ENCODE measurements at places on chromosomes 12 and 14.

- no peak for DNase-seq
Observed at GRCh38 chr12:50677858-50678257, 86.0 kb upstream of the ATF1 start.

- no peak for DNase-seq
Observed at GRCh38 chr12:53777412-53777811, 25.6 kb upstream of the CISTR start.

GRCh38 chr14:87628129-87628528, 364.9 kb downstream of the GALC start:
- DNase-seq = no peak

DNA sequence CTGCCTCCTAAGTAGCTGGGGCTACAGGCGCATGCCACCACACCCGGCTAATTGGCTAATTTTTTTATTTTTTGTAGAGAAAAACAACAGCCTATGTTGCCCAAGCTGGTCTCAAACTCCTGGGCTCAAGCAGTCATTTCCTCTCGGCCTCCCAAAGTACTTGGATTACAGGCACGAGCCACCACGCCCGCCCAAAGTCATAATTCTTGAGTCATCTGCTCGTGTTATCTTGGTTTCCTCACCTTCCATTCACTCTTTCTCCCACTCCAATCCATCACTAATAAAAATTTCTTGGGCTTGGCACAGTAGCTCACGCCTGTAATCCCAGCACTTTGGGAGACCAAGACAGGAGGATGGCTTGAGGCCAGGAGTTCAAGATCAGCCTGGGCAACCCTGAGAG, 32.0 kb downstream of the ITGA7 start:
- DNase-seq = no peak

DNA sequence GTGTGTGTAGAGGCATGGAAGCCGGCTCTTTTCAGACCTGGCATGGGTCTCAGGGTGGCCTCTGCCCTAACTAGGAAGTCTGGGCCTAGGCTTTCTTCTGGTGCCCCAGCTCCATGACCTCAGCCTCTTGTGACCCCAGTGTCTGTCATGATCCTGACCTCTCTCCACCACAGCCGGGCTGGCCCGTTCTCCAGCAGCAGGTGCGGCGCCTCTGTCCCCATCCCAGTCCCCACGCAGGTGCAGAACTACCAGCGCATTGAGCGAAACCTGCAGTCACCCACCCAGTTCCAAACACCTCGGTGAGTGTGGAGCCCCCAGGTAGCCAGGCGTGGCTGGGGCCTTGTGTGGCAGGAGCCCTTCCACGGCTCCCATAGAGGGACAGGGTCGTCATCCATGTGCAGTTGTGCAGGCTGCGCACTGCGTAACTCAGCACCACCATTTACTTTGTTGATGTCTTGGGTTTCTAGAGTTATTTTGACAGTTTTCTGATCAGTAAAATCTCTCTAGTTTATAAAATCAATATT, 14.8 kb upstream of the PUS1 start:
- DNase-seq = no peak

GRCh38 chr12:2183556-2184541, 131.1 kb downstream of the CACNA1C start:
- peak; percentile 7 for DNase-seq

DNA sequence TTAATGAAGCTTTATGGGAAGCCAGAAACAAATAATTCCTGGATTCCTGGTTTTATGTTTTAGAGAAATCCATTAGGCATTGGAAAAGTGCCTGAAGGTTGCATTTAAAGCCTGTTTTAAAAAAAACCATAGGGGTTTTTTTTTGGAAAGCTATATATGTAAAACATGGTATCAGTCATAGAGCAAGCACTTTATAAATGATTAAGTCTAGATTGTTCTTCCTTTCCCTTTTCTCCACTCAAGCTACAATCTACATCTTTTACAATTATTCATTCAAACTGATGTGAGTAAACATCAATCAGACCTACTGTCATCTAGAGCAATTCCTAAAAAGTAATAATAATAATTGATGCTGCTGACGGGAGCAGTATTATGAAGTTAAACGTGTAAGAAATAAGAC, 500.7 kb downstream of the TMEM117 start:
- no peak for DNase-seq

DNA sequence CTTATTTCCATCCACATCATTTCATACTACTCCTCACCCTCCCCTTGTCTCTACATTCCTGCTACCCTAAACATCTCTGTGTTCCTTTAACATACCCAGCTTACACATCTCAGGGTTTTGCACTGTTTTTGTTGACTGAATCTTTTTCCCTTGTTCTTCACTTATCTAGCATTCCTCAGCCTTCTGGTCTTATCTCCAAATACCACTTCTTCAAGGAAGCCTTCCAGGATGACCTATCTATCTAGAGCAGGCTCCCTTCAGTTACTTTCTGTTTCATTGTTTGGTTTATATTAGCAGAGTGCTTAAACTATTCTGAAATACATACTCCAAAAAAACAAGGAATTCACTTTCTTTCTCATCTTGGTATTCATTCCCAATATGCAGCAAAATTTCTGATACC, 353.1 kb downstream of the NAV3 start:
- DNase-seq = peak; percentile 17

DNA sequence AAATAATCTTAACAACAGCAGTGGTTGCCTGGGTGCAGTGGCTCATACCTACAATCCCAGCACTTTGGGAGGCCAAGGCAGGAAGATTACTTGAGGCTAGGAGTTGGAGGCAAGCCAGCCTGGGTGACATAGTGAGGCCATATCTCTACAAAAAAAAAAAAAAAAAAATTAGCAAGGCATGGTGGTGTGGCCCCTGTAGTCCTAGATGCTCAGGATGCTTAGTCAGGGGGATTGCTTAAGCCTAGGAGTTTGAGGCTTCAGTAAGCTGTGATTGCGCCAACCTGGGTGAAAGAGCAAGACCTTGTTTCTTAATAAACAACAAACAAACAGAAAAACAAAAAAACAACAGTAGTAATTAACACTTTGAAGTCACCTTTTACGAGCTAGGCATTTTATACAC, 642 bp upstream of the ACSM4 start:
- no peak for DNase-seq

- no peak for DNase-seq
Observed at GRCh38 chr14:61203081-61203753, 77.9 kb downstream of the TMEM30B start.

DNA sequence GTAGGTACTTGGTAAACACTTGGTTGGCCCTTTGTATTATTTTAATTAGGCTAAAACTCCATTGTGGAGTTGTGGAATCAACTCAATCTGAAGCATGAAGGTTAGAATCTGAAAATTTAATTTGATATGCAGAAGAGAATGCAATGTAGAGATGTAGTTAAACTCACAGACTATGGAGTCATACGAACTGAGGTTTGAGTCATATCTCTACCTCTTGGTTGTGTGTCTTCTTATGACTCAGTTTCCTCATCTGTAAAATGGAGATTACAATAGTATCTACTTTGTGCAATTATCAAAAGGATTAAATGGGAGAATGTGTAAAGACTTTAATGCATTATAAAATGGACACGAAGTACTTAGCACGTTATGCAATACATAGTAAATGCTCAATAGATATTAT, 146.0 kb upstream of the IFNG-AS1 start:
- DNase-seq = no peak

GRCh38 chr12:130702966-130703732, 12.9 kb downstream of the RIMBP2 start:
- no peak for DNase-seq

- no peak for DNase-seq
Observed at GRCh38 chr12:25644979-25645378, 91.9 kb upstream of the LMNTD1 start.

GRCh38 chr12:89678225-89678624, 30.4 kb downstream of the ATP2B1 start:
- DNase-seq = no peak

GRCh38 chr12:34342048-34342447, 319.8 kb downstream of the ALG10 start:
- no peak for DNase-seq

- no peak for DNase-seq
Observed at GRCh38 chr14:72605096-72605920, 288.6 kb downstream of the DPF3 start.

- no peak for DNase-seq
Observed at GRCh38 chr12:67694306-67694900, 45.9 kb downstream of the DYRK2 start.

DNA sequence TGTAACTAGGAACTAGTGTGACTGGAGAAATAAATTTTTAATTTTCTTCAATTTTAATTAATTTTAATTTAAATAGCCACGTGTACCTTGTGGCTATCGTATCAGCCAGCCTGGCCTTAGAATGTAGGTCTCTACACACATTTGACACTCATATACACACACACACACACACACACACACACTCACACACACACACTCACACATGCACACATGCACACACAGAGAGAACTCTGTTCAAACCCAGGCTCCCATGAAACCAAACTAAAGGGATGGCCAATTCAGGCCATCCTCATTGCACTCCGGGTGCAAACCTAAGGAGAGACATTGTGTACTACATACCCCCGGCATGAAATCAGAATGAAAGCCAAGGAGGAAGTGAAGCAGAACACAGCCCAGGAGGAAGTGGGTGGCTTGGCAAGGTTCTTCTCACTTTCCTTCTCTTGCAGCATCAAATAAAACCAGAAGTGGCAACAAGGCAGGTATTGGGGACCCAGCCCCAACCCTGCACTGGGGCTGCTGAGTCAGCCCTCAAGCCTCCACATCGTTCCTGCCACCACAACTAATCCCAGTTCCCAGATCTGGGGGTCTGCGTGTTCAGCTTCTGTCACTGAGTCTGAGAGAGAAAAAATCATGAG, 26.2 kb upstream of the CHPT1 start:
- DNase-seq = peak; percentile 51

- DNase-seq = peak; percentile 52
Observed at GRCh38 chr12:98725476-98726247, 80.6 kb downstream of the APAF1 start.

GRCh38 chr12:123889848-123890535, 82.6 kb downstream of the CCDC92 start:
- DNase-seq = no peak

DNA sequence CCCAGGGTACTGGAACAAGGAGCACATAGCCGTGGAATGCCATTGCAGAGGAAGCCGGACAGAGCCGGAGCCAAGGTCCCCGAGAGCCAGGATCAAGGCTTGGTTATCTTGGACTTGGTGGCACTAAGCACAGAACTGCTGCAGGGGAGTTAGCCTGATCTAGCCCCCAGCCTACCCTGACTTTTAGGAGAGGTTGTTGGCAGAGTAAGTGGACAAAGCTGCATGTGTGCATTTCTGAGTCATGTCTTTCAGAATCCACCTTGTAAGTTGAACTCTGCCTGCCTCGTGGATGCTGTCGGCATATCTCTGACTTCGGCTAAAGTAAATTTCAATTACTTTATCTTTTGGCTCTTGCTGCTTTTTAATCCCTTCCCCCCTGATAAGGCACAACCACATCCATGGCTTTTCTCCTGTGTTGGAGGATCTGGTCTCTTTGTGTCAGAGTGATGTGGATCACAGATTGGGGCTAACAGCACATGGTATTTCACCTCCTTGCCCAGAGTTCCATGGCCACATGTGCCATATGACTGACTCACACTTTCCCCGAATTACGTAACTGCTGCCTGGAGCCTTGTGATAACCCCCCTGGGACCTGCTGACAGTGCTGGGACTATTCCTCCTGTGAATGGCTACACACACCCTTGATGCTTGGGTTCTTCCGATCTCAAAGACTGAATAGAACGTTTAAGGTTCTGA, 240.3 kb downstream of the EMP1 start:
- DNase-seq = no peak

- no peak for DNase-seq
Observed at GRCh38 chr12:116665666-116666304, 72.1 kb downstream of the SPRING1 start.

- no peak for DNase-seq
Observed at GRCh38 chr12:29499235-29499634, 1.7 kb upstream of the OVCH1 start.

GRCh38 chr14:85263916-85264675, 265.8 kb upstream of the FLRT2 start:
- no peak for DNase-seq

DNA sequence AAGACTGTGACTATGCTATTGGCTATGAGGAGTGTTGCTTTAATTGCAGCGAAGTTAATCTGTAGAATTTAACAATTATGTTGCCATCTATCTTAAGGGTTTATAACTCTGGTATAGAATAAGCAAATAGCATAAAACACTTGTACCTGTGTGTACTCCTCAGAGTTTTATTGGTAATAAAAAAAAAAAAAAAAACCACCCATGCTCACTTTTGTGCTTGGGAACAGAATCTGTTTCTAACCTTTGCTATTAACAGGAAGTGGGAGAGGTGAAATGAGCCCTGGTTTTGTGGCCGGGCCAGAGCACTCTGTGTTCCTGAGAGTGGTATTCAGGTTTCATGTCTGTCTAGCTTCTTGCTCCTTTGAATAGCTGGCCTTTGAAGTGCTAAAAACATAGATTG, 53.1 kb downstream of the PDE3A start:
- peak; percentile 43 for DNase-seq

- DNase-seq = no peak
Observed at GRCh38 chr12:11927286-11927935, 143.3 kb upstream of the BCL2L14 start.

DNA sequence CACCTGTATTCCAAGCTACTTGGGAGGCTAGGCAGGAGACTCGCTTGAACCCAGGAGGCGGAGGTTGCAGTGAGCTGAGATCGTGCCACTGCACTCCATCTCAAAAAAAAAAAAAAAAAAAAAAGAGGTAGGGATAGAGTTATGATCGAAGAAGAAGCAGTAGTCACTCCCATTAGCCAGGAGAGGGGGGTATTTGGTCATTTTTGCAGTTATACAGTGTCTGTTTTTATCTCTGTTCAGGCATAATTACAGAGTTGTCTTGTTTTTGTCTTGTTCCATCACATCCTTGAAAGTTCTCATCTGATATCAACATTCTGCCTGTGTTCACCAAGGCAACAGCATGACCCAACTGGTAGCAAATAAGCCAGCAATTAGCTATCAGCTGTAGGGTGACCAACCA, 98.5 kb upstream of the TMPO start:
- DNase-seq = no peak

DNA sequence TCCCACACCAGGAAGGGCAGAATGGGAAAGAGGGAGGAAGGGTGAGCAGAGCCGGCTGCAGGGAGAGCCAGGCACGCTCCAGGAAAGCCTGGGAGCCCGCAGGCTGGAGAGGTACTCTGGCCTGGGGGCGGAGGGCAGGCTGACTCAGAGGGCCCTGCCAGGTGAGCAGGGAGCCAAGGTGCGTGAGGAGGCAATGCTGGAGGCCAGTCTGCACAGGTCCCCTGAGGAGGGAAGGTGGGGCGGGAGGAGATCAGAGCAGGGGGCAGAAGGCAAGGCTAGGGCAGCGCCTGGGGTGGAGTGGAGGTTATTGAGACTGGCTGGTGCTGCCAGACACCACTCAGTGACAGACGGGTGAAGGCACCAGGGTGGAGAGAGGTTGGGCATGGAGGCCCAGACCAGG, 385.0 kb downstream of the BCL11B start:
- no peak for DNase-seq

DNA sequence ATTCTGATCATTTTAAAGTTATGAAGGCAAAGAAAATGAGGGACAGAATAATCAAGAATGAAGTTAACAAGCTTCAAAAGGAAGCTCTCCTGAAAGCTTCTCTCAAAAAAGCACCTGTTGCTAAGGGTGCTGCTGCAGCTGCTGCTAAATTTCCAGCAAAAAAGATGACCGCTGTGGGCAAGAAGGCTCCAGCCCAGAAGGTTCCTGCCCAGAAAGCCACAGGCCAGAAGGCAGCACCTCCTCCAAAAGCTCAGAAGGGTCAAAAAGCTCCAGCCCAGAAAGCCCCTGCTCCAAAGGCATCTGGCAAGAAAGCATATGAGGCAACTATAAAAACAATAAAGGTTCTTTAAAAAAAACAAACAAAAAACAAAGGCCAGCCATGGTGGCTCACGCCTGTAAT, 52.7 kb upstream of the NR2C1 start:
- DNase-seq = no peak
